ACHN (cell line): ENCODE measurements at places on chromosomes 6 and 20.

GRCh38 chr6:56025795-56026194, 150.4 kb upstream of the BMP5 start:
- no peak for DNase-seq

- DNase-seq: no peak
These were observed 325.3 kb downstream of the GJA1 start for GRCh38 chr6:121760745-121761144.

- DNase-seq: no peak
These were observed 38.8 kb downstream of the SESN1 start for GRCh38 chr6:109055771-109056235.

DNA sequence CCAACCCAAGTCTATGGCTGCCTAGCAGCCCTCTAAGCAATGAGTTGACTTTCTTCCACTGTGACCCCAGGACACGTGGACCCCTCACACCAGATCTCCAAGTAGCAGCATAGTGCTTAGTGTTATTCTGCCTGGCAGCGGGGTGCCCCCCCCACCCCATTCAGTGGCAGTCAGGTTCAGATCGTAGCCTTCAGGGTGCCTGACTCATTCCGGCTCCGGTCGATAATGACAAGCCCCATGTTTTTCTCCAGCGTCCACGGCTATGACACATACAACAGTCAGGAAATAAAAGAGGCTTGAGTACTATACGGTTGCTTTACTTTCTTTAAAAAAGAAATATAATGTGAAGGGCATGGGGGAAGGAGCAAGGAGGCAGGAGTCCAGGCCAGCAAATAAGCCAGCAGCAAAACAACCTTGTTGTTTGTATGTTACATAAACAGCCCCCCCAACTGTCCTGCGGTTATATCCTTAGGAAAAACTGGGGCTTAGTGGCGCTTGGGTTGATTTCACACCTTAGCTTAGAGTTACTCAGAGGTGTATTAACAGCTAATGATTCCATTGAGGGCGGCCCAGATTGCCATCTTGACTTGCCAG, 23.1 kb downstream of the GNAS start:
- peak; percentile 15 for DNase-seq

DNA sequence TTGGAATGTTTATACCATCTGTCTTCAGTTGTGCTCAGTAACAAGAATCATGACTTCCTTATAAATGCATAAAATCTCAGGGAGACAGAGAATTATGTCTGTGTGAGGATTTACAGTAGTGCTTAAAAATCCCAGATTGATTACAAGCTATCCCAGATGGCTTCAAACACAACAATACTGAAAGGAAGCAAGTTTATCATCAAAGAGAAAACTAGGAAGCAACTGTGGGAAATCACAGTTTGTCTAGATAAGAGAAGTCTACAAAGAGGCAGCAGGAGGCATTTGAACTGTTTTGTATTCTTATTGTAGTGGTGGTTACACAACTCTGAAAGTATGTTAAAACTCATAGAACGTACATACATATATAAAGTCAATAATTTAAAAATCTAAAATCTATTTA, 104.4 kb upstream of the SALL4 start:
- DNase-seq: no peak

DNA sequence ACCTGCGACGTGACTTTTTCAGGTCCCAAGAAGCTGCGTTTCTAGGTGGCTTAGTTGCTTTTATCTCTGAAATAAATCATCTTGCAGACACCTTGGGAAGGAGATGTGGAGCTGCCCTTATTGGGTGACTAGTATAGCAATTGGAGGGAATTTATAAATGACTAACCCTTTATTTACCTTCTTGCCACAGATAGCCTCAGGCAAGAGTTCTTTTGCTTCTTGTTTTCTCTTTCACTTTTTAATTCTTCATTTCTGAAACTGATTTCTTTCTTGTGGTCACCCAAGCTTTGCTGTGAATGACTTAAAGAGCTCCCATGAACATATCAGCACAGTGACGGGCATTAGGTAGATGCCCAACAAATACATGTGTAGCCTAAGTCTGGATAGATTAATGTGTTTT, 3.0 kb downstream of the ADGRF4 start:
- DNase-seq: no peak

DNA sequence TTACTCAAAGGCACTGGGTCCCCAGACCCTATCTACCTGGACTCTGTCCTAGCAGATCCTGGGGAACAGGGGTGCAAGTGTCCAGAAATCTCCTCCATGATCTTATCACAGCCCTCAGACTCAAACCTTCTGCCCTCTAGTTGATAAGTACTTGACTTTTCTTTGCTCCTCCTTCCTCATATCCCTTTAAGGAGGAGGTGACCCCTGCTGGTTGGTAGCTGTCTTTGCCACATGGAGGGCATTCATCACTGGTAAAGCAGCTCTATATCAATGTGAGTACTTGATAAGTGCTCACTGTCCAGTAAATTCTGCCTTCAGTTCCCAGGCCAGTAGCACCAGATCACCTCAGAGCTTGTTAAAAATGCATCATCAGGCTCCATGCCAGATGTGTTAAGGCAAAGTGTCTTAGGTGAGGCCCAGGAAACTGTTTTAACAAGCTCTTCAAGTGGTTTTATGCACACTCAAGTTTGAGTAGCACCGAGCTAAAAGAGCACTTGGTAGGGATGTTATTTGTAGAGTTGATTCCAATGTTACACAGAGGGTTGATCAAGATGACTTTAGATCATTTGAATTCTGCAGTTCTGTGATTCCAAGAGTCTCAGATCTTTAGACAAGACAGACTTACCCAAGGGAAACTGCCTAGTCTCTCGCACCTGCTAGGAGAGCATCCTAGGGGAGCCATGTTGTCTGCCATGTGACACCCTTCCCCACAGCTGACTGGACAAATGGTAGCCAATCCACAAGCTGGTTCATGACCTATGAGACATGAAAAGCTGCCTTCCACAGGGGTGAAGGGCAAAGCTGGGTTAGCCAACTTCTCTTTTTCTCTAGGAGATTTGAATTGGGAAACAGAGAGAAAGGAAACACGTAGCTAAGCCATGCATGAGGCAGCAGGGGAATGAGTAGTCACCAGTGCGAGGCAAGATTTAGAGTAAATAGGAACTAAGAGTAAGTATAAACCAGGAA, 18.6 kb downstream of the TREML2 start:
- DNase-seq: peak; percentile 66

- no peak for DNase-seq
These were observed 21.9 kb downstream of the DTD1 start for GRCh38 chr20:18609741-18610140.

DNA sequence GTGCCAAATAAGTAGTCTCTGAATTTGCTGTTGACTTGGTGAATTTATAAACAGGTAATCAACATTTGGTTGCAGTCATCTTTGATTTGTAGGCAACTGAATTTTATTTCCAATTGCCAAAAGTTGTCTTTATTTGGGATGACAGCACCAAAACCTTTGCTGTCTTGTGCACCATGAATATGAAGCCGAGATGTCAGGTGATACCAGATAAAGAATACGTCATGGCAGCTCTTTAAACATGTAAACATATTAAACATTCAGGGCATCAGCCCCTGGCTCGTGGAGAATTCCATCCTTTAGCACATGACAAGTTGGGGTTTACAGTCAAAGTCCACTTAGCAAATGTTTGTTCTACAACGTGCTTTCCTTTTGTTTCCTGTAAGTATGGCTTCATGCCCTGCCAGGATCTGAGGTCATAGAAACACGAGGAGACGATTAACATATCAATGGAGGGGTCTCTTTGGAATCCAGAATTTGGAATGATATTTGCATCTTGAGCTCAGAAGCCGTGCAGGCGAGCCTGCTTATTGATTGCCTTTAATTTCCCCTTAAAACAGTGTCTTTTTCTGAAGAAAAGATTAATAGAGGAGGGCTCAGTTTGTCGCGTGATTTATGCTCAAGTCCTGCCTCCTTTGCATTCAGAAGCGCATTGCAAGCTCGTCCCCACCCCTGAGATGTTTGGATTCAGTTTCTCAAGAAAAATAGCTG, 170.2 kb upstream of the ZNF217 start:
- no peak for DNase-seq

GRCh38 chr6:39076623-39077535, 28.3 kb downstream of the GLP1R start:
- DNase-seq: no peak

DNA sequence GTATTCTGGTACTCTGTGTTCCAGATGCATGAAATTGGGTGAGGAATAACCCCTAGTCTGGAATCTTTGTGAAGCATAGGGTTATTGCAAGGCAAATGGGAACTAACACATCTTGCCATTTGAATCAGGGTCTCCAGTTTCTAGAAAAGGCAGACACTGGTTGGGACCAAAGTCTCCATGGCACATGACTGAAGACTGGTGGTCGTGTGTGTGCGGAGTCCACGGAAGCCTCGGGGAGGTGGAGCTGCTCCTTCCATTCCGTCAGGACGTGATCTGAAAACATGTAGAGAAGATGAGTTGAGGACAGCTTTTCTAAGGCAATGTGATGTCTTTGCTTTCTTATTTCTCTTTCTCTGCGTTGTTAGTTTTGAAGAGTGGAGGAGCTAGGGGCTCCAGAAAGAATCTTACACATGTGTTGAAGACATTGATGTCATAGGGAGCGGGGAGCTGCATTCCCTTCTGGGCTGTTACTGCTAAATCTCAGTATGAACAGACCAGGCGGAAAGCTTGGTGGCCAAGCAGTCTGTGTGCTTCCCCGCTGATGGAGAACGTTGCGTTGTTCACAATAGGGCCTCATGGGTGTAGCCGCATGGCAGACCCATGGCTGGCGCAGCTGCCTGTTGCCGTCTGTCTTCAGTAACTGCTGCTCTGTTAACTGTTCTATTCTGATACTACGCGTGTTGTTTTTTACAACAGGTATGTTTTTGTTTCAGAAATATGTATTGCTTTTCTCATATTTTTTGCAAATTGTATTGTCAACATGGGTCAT, 4.8 kb upstream of the SLC17A9 start:
- DNase-seq: no peak

DNA sequence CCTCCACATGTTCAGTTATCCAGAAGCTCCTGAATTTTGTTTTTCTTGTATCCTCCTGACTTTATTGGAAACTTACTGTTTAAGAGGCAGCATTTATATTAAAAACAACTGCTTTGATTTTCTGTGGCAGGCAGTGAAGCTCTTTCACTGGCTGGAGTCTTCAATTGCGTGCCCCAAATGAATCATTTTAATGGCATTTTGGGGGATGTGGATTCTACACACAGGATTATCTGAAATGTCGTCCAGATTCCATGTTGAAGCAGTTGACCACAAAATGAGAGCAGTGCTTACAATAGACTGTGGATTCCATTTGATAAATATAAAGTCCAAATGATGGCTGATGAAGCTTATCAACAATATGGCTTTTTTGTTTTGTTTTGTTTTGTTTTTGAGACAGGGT, 41.0 kb upstream of the HIVEP1 start:
- no peak for DNase-seq

- DNase-seq: peak; percentile 96
These were observed 350.5 kb downstream of the PRL start for GRCh38 chr6:21946298-21946783.

DNA sequence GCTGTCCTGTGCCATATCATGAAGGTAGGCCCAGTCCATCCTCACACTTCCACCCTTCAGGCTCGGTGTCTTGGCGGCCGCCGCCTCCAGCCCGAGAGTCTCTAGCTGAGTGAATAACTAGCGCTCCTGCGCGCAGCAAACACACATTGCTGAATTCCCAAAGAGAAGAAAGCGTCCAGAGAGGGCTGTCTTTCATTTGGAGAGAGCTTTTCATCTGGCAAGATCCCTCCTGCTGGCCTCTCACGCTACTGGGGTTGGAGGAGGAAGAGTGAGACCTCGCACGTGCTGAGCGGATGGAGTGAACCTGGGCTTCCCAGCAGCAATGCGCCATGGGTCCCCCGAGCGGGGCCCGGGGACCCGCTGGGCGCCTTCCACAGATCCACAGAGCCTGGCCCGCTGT, 73.2 kb downstream of the NCR2 start:
- DNase-seq: no peak

GRCh38 chr6:34425132-34425497, 754 bp downstream of the RPS10 start:
- DNase-seq: no peak

GRCh38 chr6:125224231-125224861, 70.8 kb downstream of the TPD52L1 start:
- DNase-seq: no peak

DNA sequence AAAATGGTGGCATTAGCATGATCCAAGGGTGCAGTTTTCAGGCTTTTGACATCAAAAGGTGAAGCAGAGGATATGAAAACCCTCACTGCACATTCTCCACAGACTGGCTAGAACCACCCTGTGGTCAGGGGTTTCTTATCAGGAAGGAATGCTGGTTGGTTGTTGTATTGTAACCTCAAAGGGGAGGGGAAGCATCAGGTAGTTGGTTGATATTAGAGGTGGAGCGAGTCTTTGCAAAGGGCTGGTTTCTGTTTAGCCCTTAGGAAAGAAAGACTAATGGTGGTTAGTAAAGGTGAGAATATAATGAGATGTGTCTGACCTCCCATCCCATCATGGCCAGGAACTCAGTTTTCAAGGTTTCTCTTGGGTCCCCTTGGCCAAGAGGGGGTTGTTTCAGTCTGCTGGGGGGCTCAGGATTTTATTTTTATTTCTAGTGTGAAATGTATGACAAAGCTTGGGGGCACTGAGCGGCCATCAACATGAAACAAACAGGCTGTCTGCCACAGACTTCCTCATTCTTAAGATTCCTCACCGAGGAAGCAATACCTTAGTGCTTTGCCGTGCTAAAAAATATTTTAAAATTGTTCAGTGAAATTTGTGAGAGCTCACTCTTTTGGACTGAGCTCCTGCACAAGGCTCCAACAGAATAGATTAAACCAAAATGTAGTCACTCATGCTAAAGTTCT, 47.5 kb upstream of the PROKR2 start:
- peak; percentile 28 for DNase-seq
